ENCODE measurements at places on chromosomes 12 and 14.

- no peak for DNase-seq
These were observed 169.4 kb downstream of the KIF26A start for GRCh38 chr14:104307627-104308401.

DNA sequence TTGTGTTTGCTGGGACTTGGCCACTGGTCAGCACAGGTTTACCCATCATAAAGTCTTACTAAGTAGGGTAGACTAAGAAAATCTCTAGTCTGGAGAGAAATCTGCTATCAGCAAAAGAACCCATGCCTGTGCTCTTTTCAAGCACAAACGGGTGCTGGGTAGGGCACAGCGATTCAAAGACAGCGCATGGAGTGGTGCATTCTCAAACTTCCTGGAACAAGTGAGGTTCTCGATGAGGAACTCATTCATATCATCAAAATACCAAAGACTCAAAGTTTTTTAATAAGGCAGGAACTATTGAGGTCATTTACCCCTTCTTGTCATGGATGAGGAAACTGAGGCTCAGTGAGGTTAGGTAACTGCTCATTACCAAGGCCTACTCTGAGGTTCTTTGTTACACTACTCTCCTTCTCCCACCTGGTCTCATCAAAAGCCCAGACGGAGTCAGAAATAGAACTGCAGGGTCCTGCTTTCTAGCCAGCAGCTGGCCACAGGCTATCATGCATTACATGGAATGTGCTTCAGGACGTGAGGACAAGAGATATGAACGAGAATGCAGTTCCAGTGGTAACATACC lies 390.3 kb downstream of the ZFP36L1 start:
- DNase-seq = no peak

- DNase-seq = no peak
These were observed 134.2 kb downstream of the KCNK10 start for GRCh38 chr14:88188745-88189416.

DNA sequence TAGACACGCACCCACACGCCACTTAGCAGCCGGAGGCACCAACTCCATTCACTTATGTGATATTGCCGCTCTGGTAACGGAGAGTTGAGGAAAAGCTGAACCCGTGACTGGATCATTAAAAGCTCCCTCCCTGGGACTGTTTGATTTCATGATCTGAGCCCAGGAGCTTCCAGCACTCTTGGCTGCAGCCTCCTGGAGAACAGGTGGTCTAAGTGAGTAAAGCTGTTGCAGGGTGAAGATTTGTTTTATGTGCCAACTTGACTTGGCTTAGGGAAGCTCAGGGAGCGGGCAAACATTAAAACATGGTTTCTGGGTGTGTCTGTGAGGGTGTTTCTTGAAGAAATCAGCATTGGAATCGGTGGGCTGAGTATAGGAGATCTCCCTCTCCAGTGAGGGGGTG lies 16.9 kb upstream of the TMEM132C start:
- no peak for DNase-seq

GRCh38 chr12:124171231-124171979 lies 123.5 kb upstream of the RFLNA start:
- no peak for DNase-seq

- no peak for DNase-seq
These were observed 20.6 kb downstream of the FUT8 start for GRCh38 chr14:65433157-65433556.

DNA sequence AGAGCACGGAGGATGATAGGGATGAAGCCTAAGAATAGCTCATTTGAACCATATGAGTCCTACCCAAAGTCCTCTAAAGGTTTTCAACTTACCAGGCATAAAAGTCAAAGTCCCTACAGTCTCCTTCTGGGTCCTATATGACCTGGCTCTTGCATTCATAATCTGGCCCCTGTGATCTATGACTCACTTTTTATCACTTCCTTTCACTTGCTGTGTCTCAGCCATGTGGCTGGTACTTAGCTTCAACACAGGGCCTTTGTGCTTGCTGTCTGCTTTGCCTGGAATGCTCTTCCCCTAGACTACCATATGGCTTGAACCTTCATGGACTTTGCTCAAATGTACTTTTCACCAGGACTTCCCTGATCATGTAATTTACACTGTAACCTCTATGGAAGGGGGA lies 137.6 kb upstream of the TMTC1 start:
- DNase-seq = no peak

DNA sequence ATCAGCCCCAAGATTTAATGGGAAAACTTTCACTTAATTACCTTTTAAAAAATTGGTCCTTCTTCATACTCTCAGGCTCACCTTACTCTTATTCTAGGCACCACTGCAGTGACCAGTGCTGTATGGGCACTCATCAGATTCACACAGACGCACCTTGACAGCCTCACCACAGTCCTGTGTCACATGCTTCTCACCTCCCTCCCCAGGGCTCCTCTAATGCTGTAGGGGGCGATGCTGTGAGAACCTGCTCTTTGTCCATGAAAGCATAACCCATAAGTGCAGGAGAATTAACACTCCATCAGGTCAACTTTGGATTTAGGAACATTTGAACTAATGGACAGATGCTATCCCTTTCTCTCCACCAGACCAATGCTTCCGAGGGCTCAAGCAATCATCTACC lies 13.9 kb upstream of the PPP4R3A start:
- no peak for DNase-seq

- no peak for DNase-seq
These were observed 678 bp downstream of the RPS6KA5 start for GRCh38 chr14:91059576-91060350.

GRCh38 chr14:105496831-105497591 lies 6.0 kb downstream of the TEDC1 start:
- no peak for DNase-seq

DNA sequence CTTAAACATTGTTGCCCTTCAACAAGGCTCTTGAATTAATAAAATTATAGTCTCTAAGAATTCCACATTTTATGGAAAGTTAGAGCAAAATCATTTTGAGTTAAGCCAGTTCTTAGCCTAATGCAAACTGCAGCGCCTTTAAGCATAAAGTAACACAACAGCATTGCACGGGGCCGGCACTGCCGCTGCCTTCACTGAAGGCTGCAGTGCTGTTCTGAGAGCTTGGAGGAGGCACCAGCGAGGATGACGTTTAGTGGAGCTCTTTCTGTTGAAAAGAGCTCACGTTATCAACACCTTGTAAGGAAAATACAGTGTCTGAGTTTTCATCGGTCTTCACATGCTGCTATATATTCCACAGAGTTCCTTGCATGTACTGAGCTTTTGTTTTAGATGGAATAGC lies 38.3 kb upstream of the DYNC1H1 start:
- no peak for DNase-seq

DNA sequence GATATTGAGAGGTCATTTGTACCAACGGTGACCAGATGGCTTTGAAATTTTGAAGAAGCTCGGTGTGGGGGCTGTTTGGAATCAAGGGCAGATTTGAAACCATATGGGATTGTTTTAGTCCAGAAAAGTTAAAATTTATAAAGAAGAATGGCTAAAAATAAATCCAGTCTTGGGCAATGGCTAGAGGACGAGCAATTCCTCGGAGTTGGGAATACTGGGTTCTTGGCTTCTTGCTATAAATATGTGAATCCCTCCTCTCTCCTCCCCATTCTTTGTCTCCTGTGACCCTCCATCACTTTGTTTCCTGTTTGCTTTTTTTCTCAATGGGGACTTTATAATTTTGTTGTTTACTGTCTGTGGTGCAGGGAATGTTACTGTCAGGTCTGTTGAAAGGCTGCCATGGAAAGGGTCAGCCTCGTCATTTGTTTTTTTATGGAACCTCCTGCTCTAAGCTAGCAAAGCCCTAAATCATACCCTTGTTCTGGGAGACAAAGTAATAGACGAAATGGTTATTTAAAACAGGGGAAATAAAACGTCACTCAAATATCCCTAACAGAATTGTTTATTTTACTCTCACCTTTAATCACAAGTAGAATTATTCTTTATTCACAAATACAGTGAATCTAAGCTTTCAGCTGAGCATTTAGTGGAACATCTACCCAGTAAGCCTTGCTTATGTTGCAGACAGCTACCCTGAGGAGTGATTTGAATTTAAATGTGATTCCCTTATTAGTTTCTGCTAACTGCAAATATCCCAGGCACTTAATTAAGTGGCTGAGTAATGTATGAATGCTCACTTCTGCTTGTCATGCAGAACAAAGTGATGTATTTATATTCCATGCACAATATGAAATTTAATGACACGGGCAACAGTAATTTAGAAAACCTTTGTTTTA lies 273.1 kb upstream of the NOVA1 start:
- DNase-seq = no peak

DNA sequence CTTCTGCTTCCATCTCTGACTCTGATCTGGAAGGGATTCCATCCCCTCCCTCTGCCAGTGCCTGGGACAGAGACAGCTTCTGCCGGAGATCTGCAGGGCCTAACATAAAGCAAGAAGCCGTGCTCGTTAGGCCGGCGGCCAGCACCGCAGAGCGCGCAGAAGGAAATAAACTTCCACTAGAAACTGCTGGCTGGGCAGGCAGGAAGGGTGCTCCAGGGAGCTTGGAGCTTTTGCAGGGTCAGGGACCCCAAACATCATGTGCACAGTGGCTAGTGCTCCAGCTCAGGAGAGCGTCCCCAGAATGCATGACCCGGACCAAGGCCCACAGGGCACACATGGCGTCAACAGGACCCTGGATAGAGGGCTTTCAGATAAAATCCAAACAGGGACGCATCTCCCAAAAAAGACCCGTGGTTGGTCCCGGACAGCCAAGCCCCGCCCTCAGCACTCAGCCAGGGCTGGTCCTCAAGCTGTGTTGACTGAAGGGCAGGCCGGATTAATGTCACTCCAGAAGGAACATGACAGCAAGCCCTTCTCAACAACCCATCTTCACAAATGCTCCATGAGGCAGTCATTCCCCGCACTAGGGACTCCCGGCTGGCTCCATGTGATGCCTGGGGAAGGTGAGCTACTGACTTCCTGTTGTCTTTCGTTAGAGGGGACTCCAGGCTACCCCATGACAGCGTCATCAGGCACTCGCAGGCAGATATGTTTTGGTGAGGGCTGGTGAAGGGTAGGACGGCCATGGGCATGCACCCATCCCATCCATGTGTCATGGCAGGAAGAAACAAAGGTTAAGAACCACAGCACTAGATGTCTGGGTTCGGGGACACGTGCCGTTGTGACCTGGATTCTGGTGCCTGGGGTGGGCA lies 121.5 kb downstream of the CALM1 start:
- no peak for DNase-seq

GRCh38 chr14:31926652-31927347 lies 150.3 kb upstream of the ARHGAP5 start:
- DNase-seq = no peak

- no peak for DNase-seq
These were observed 26.6 kb upstream of the RTRAF start for GRCh38 chr14:51962711-51963110.

- no peak for DNase-seq
These were observed 455.3 kb upstream of the PDE3A start for GRCh38 chr12:19912991-19913390.

DNA sequence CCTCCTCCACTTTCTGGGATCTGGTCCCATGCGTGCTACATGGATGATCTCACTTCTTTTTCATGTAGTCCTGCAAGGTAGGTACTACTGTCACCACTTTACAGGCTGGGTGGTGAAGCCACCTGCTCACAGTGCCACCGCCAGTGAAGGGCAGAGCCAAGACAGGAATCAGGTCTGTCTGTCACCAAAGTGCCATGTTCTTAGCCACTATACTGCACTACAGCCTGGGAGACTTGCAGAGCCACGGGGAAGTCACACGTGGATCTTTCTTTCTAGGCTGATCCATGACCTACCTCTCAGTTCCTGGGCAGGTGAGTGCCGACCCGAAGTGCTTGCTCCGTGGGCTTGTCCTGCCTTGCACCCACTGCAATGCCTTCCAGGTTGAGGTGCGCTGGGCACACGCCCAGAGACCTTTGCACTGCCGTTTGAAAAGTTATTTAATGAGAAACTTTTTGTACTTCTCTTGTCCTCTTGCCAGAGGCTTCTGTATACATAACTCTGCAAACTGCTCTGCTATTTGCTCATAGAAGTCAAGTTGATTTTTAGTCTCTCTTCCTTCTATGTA lies 19.7 kb upstream of the CLMN start:
- no peak for DNase-seq

- DNase-seq = no peak
These were observed 584 bp downstream of the ACVR1B start for GRCh38 chr12:51951843-51952722.

DNA sequence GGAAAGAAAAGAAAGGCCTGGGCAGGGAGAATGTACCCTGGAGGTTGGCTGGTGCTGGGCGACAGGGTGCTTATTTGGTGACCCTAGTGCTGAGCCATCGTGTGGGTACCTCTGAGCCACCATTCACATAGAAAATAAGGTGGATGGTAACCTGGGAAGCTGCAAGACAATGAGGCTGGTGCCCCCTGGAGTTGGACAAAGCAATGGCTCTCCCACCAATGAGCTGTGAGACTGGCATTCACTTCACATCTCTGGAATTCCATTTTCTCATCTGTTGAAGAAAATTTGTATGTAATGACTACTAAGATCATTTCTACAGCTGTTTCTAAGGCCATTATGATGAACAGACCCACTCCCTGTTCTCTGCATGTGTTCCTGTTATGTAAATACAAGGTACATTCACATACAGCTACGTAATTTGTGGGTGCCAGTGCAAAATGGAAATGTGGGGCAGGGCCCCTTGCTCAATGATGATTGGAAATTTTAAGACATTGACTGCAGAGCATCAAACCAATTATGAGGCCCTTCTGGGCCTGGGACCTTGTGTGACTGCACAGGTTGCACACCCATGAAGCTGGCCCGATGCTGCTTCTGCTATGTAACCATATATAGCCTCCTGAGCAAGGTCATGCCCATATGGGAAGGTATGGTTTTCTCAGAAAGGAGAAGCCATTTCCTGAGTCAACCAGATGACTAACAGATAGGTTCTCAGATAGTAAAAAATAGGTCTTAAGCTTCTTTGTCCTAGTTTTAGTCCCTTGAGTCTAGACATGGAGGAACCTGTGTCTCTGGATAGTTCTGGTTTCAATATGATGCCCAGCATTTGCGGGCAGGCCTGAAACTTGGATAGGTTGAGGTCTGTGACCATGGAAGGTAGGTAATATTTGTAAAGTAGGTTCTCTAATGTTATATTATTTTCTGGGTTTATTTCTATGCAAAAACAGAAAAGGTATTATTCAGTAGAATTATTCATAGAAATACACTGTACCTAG lies 63.4 kb upstream of the IGF1 start:
- no peak for DNase-seq

DNA sequence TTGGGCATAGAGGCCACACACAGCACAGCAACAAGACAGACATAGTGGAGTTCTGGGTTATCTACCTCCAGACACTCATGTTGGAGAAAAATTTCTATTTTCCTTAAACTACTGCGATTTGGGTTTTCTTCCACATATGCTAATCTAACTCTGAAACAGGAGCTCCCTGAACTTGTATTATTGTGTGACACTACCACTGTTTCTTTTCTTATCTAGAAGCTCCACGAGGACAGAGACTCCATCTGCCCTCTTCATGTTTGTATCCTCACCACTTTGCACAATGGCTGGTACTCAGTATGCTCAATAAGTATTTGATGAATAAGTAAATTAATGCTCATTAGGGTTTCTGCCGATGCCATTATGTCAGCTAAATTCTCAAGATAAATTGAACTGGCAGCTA lies 218.6 kb downstream of the PAX9 start:
- DNase-seq = no peak

Data from cortex of kidney (tissue), 1 donor.